HuH-7.5 (cell line): ENCODE measurements at places on chromosomes 5 and 9.

DNA sequence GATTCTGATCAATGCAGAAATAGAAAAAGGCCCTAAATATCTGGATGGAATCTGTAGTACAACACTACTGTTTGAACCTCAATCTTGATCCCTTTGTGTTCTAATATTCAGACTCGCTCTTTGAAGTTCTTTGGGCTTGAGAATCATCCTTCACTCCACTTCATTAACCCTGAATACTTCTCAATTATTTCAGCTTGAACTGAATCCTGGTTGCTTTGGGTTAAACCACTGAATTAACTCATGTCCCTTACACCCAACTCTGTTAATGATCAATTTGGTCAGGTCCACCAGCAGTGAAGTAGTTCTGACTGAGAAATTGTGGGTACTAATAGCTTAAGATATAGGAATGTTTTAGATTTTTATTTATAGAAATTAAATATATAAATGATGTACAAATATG, 1707.2 kb upstream of the ACO1 start:
- DNase-seq: no peak

DNA sequence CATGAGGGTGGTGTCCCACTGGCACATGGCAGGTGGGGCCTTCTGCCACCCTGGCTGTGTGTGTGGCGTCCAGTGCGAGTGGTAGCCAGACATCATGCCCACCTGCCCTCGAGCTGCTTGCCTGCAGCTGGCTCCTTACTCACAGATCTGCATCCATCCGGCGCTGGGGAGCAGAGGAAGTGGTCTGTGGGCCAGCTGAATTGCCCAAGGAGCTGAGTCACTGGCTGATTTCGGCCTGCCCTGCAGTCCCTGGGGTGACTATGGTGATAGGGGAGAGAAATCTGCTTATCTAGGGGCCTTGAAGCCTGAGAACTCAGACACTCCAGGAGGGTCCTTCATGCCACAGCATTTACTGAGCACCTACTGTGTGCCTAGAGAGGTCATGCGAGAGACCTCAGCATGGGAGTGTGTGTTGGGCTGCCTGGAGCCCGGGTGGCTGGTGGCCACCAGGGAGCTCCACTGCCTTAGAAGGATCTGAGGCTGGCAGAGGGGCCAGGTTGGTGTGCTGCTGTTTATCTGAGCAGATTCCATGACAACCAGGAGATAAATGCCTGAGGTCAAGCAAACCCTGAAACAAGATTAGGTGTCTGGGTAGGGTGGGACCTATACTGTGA, 57.1 kb downstream of the SLC22A5 start:
- DNase-seq: peak; percentile 35

GRCh38 chr5:178762960-178763359, 32.5 kb upstream of the ZNF354A start:
- DNase-seq: no peak

DNA sequence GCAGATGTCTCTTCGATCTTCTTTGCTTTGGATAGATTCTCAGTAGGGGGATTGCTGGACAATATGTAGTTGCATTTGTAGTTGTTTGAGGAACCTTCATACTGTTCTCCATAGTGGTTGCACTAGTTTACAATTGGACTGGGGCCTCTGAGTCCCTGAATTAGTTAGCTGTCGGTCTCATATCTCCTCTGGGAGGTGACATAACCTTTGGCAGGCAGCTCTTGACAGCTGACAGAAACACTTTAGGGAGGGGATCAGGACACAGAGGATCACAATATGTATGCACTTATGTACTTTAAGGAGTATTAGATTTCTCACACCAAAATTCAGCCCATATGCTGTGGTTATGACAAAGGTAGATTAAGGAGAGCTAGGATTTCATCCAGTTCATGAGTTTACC, 1279.9 kb upstream of the DMAC1 start:
- DNase-seq: no peak

GRCh38 chr5:161078793-161079192, 226.8 kb upstream of the ATP10B start:
- no peak for DNase-seq

DNA sequence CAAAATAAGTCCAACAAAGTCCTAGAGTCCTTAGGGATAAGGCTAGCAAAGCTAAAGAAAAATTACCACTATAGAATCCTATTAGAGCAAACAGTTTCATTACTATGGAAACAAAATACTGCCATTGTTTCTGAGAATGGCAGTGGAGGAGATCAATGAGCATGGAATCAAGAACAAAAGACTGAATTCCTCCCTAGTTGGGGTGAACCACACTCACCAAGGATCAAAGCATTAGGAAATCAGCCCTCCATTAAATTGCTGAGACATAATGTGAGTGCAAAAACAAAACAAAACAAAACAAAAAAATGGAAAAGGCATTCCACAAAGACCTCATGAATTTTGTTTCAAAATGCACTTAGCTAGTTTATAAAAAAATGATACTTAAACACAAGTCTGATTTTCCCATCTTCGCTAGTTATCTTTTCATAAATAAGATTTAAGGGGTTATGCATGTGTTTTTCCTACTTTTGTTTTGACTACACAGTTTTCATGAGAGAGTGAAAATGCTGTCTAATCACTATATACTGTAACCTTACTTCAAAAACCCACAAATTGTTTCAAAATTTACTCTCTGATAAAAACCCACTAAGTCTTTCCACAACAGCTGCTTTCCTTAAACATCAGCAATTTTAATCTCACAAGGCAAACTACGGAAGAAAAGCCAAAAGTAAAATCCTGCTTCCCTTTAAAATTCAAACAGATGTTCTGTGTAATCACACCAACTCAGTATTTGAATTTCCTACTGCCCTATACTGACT, 9.7 kb downstream of the SERINC5 start:
- DNase-seq: no peak

DNA sequence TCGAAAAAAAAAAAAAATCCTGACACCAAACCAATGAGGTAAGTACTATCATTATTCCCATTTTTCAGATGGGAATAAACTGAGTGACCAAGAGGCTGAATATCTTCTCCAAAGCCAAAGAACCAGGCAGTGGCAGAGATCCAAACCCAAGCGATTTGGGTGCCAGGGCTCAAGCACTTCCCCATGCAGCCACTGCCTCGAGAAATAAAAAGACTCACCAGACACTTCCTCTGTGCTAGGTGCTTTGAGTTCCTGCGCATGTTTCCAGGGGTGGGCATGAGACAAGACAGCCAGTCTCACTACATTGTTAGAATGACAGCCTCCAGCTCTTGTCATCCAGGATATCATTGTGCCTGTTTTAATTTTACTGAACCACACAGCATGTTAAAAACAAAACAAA, 2.3 kb upstream of the RPL26L1 start:
- DNase-seq: no peak

DNA sequence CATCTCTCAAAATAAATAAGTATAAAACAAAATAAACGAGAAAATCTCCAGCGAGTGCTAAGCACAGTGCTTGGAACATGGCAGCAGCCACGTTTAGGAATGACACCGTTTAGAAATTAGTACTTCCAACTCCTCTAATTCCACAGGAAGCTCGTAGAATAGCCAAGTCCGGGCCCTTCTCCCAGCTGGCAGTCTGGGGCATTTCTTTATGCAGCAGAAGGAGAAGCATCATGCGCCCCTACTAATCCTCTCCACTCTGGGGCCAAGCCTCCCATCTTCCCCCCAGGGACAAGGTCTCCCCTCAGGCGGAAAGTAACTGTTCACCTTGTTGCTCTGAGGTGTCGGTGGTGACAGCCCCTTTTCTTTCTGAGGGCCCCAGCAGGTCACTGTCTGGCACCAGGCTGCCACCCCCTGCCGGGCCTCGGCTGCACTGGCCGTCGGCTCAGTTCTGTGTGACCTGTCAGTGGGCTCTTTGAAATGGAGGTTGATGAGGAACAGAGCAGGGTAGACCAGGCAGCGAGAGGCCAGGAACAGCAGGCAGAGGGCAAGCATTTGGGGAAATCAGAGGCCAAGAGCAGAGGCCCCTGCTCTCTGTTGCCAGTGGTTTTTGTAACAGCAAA, 113.5 kb upstream of the WWC1 start:
- no peak for DNase-seq

DNA sequence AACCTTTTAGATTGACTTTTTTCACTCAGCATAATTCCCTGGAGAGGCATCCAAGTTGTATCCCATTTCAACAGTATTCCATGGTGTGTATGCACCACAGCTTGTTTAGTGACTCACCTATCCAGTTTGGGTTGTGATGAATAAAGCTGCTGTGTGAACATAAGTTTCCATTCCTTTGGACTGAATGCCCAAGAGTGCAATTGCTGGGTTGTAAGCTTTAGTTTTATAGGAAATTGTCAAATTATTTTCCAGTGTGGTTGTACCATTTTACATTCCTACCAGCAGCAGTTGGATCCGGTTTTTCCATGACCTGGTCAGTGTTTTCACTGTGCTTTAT, 60.9 kb upstream of the TMED7 start:
- no peak for DNase-seq

DNA sequence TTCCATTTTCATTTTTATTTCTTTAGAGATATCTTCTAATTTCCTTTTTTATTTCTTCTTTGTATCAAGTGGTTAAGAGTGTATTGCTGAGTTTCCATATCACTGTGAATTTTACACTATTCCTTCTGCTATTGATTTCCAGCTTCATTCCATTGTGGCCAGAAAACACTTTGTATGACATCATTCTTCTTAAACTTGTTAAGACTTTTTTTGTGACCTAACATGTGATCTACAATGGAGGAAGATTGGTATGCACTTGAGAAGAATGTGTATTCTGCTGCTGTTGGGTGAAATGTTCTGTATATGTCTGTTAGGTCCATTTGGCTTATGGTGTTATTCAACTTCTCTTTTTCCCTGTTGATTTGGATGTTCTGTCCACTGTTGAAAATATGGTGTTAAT, 274.2 kb upstream of the PUM3 start:
- DNase-seq: no peak

DNA sequence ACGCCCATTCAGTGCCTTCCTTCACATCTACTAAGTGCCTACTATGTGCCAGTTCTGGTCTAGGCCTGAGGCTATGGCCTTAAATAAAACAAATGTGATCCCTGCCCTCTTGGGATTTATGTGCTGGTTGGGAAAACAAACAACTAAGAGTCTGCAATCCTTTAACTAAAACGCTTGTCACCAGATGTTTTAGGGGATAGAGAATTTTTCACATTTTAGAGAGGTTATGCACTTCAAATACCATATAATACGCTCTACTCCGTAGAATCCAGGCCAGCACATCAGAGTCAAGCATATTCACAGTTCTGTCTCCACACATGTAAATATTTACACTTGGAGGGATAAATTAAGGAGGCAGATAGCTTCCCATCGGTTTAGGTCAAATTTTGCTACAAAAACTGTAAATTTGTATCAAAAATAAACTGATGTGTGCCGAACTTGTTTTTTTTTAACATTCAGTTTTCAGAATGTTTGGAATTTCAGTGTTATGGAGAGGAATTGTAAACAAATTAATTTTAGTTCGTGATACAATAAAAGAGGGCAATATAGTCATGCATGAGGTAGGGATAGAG, 22.0 kb upstream of the ADRA1B start:
- no peak for DNase-seq

DNA sequence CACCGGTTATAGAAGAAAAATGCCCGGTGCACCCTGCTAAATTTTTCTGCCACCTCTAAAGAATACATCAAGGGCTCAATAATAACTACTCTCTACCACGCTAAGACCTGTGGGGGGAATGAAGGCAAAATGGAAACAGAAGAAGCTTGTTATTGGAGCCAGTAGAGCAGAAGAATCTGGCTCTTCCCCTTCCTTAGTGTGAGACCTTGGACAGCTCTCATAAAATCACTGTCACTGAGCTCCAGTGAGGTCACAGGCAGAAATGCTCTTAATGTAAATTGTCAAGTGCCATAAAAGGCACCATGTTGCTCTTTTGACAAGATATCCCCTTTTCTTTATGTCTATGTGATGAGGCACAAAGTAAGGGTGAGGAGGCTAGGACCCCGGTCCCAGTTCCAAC, 74.4 kb downstream of the ASTN2 start:
- DNase-seq: no peak

GRCh38 chr9:101711330-101711941, 27.0 kb downstream of the GRIN3A start:
- peak; percentile 21 for DNase-seq

DNA sequence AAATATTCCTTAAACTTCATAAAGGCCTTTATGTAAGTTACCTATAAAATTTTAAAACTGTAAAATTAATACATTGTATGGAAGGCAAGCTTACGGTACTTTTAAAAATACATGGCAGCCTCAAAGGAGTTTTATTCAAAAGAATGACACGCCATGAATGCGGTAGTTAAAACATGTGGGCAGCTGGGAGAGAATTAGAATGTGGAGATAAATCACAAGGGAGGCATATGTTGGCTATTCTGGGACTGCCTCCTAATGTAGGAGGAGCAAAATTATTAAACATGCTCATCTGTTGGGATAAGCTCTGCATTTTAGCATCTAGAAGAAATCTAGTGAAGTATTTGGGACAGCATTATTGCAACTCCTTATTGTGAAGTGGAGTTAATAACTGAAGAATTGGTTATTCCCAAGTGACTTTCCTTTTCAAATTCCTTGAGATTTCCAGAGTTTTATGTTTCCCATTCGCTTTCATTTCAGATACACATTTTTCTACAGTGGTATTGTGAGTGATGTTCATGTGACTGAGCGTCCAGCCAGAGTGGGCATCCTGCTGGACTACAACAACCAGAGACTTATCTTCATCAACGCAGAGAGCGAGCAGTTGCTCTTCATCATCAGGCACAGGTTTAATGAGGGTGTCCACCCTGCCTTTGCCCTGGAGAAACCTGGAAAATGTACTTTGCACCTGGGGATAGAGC, 109.4 kb downstream of the CMYA5 start:
- no peak for DNase-seq

GRCh38 chr5:35146406-35146805, 83.9 kb downstream of the PRLR start:
- DNase-seq: no peak

- no peak for DNase-seq
Observed at GRCh38 chr5:95162231-95162992, 122.5 kb downstream of the MCTP1 start.

GRCh38 chr9:112445196-112445595, 41.4 kb upstream of the KIAA1958 start:
- DNase-seq: no peak

DNA sequence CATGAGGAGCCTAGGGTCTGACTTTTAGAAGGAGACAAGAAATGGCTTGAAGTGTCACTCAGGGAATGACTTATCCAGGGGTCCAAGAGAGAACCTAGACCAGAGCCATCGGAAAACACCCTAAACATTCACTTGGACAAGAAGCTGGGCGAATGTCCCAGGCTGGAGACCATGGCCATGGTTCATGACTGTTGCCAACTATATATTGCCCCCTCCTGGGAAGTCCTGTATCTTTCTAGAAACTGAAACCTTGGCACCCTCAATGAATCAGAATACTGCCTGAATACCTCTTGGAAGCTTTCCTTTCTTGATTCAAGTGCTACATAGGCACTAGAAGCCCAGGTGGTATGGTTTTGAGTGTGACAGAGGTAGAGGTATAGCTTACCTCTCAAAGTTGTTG, 29.9 kb downstream of the TRMO start:
- DNase-seq: no peak

DNA sequence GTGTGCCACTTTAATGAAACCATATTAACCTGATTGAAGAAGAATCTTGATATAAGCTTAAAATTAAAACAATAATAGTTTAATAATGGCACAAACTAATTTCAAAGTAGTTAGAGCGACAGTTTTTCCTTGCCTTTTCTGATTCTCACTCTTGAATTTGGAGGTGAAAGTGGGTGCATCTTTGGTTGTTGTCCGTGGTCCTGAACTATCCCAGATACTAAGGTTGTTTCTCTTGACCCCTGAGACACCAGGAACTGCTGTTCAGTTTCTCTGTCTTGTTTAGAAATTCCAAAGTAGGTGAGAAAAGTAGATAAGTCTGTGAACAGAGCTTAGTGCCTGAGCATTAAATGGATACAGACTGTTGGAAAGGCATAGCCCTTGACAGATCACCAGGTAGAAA, 274.7 kb downstream of the FBXL7 start:
- DNase-seq: no peak
